ENCODE measurements at places on chromosomes 1 and 21. TPM values are rescaled to one million over a fixed set of nuclear protein-coding genes. Genes with fewer than 3 reads are reported as not detected.
A peak's percentile ranks its signal among the peaks of the same experiment; 100 is the strongest.

- peaks cover 14% of the 10 kb centered on the region for H3K36me3 ChIP-seq
- no peak overlapping the region for H3K4me3 ChIP-seq
- peaks cover 21% of the 10 kb centered on the region for H3K4me1 ChIP-seq
- no peaks in the 10 kb centered on the region for H3K27me3 ChIP-seq
Observed at GRCh38 chr1:207344221-207344620, 22.7 kb downstream of the CD55 start.

GRCh38 chr21:42663860-42664535 lies 10.6 kb downstream of the PDE9A start:
- DNase-seq, result no peak
- peaks cover 8% of the 10 kb centered on the region for H3K27me3 ChIP-seq
- H3K36me3 ChIP-seq, result no peaks in the 10 kb centered on the region
- no peak overlapping the region for H3K4me3 ChIP-seq
- no peaks in the 10 kb centered on the region for H3K4me1 ChIP-seq
- no peak overlapping the region for H3K27ac ChIP-seq

GRCh38 chr1:94282143-94282711 lies 44.8 kb upstream of the ARHGAP29 start:
- H3K27me3 ChIP-seq, result no peaks in the 10 kb centered on the region
- H3K4me1 ChIP-seq, result peaks cover 23% of the 10 kb centered on the region
- no peak overlapping the region for H3K27ac ChIP-seq
- H3K36me3 ChIP-seq, result no peaks in the 10 kb centered on the region
- DNase-seq, result no peak

DNA sequence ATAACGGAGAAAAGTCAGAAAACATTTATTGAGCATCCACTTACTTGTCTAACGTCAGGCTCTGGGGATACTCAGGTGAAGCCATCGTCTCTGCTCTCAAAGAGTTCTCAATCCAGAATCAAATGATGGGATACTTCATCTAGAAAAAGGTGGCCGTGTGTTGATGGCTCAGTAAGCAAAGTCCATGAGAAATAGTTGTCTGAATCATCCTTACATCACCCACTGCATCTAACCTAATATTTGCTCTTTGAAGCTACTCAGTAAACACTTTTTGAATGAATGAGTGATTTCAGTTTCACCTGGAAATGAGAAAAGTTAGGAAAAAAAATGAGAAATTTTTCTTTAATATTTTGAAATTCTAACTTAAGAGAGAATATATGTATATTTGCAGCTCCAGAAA lies 155.3 kb upstream of the PKN2 start:
- H3K27ac ChIP-seq, result no peak overlapping the region
- no peak for DNase-seq
- H3K36me3 ChIP-seq, result no peaks in the 10 kb centered on the region

Gene GRHL3
- not detected for total RNA-seq

Gene DENND2D
- total RNA-seq, result 5.1 TPM

GRCh38 chr1:182255494-182255893 lies 136.1 kb downstream of the GLUL start:
- no peaks in the 10 kb centered on the region for H3K36me3 ChIP-seq
- no peaks in the 10 kb centered on the region for H3K27me3 ChIP-seq
- H3K4me3 ChIP-seq, result no peak overlapping the region
- H3K4me1 ChIP-seq, result no peaks in the 10 kb centered on the region

GRCh38 chr1:93814059-93814794 lies 64.8 kb downstream of the DNTTIP2 start:
- no peaks in the 10 kb centered on the region for H3K36me3 ChIP-seq
- H3K4me1 ChIP-seq, result peaks cover 66% of the 10 kb centered on the region
- H3K4me3 ChIP-seq, result no peak overlapping the region
- H3K27me3 ChIP-seq, result no peaks in the 10 kb centered on the region

GRCh38 chr1:62333441-62333840 lies 14.2 kb upstream of the KANK4 start:
- DNase-seq, result peak; percentile 80
- H3K36me3 ChIP-seq, result no peaks in the 10 kb centered on the region
- no peak overlapping the region for H3K4me3 ChIP-seq

Gene FCRL5
- total RNA-seq, result not detected

- H3K4me1 ChIP-seq, result no peaks in the 10 kb centered on the region
- H3K4me3 ChIP-seq, result no peak overlapping the region
- no peak for DNase-seq
- H3K27ac ChIP-seq, result no peak overlapping the region
- H3K36me3 ChIP-seq, result peaks cover 29% of the 10 kb centered on the region
Observed at GRCh38 chr1:178740491-178740890, 15.4 kb downstream of the RALGPS2 start.

GRCh38 chr1:59225594-59226316 lies 71.1 kb upstream of the FGGY start:
- H3K4me3 ChIP-seq, result no peak overlapping the region
- peaks cover 9% of the 10 kb centered on the region for H3K4me1 ChIP-seq
- no peaks in the 10 kb centered on the region for H3K27me3 ChIP-seq
- H3K27ac ChIP-seq, result no peak overlapping the region
- DNase-seq, result no peak
- no peaks in the 10 kb centered on the region for H3K36me3 ChIP-seq

- peaks cover 17% of the 10 kb centered on the region for H3K4me1 ChIP-seq
- no peaks in the 10 kb centered on the region for H3K27me3 ChIP-seq
- DNase-seq, result no peak
- peaks cover 27% of the 10 kb centered on the region for H3K36me3 ChIP-seq
- no peak overlapping the region for H3K4me3 ChIP-seq
- no peak overlapping the region for H3K27ac ChIP-seq
Observed at GRCh38 chr1:16125088-16125470, 30.8 kb downstream of the EPHA2 start.

Gene MTR
- total RNA-seq, result 20.0 TPM

DNA sequence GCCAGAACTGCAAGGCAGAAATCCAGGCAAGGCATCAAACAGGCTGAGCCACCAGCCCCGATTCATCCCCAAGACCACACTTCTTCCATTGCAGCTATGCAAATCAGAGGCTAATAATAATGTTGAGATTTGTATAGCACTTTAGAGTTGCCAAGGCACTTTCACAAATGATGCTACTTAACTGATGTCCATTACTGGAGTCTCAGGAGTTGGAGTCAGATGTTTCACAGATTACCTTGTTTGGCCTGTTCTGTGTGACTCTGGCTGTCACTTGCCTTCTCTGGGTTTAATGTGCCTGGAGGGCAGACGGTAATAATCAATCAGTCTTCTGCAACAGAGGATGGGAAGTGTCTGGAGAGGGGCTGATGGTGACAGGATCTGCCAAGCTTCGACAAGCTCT lies 40.8 kb upstream of the MPZL1 start:
- no peak overlapping the region for H3K4me3 ChIP-seq
- no peaks in the 10 kb centered on the region for H3K27me3 ChIP-seq
- H3K27ac ChIP-seq, result no peak overlapping the region
- no peaks in the 10 kb centered on the region for H3K4me1 ChIP-seq
- no peaks in the 10 kb centered on the region for H3K36me3 ChIP-seq

DNA sequence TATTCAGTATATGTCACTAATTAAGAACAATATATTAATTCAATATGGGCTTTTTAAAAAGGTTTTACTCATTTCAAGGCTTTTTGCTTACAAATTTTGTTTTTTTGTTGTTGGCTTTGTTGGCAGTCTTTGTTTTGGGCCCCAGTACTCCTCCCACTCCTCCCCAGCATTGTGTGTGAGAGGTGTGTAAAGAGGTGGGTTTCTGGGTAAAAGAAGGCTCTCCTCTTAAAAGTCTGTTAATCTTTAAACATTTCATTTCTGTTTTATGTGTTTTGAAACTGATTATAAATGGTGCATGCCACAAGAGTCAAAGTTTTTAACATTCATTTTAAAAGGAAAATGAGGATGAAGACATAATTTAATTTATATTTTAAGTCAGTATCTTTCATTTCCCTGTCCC lies 79.6 kb downstream of the SASS6 start:
- H3K4me1 ChIP-seq, result 0 out of 2 replicates have a peak, but pooled peaks cover 5% of the 10 kb centered on the region
- no peaks in the 10 kb centered on the region for H3K27me3 ChIP-seq
- no peak for DNase-seq

DNA sequence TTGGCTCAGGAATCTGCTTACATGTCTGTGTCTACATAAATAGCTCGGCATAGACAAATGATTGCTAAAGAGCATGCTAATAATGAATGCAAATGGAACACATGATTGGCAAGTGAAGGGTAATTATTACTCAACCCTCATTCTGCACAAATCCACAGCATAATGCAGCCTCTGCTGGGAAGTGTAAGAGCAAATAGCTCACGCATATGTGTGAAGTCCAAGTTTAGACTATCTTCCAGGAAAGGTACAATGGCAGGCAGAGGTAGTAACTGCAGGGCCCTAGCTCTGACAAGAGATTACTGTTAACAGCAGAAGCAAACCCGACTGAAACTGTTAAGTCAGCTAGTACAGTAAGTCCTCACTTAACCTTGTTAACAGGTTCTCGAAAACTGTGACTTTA lies 7.0 kb upstream of the IL6R start:
- no peak overlapping the region for H3K27ac ChIP-seq
- H3K36me3 ChIP-seq, result no peaks in the 10 kb centered on the region
- H3K27me3 ChIP-seq, result no peaks in the 10 kb centered on the region
- H3K4me3 ChIP-seq, result no peak overlapping the region
- no peak for DNase-seq

Gene RAB3B
- total RNA-seq, result 67.3 TPM

GRCh38 chr21:27885296-27885711 lies 918.4 kb upstream of the ADAMTS5 start:
- H3K4me3 ChIP-seq, result no peak overlapping the region
- H3K36me3 ChIP-seq, result no peaks in the 10 kb centered on the region
- H3K27ac ChIP-seq, result no peak overlapping the region
- peaks cover 3% of the 10 kb centered on the region for H3K4me1 ChIP-seq
- DNase-seq, result no peak

Gene AGT
- not detected for total RNA-seq

- no peaks in the 10 kb centered on the region for H3K36me3 ChIP-seq
- H3K4me1 ChIP-seq, result peaks cover 10% of the 10 kb centered on the region
- H3K27ac ChIP-seq, result no peak overlapping the region
- H3K27me3 ChIP-seq, result no peaks in the 10 kb centered on the region
- H3K4me3 ChIP-seq, result no peak overlapping the region
- DNase-seq, result peak; percentile 62
Observed at GRCh38 chr1:64246294-64246917, 43.0 kb downstream of the UBE2U start.

DNA sequence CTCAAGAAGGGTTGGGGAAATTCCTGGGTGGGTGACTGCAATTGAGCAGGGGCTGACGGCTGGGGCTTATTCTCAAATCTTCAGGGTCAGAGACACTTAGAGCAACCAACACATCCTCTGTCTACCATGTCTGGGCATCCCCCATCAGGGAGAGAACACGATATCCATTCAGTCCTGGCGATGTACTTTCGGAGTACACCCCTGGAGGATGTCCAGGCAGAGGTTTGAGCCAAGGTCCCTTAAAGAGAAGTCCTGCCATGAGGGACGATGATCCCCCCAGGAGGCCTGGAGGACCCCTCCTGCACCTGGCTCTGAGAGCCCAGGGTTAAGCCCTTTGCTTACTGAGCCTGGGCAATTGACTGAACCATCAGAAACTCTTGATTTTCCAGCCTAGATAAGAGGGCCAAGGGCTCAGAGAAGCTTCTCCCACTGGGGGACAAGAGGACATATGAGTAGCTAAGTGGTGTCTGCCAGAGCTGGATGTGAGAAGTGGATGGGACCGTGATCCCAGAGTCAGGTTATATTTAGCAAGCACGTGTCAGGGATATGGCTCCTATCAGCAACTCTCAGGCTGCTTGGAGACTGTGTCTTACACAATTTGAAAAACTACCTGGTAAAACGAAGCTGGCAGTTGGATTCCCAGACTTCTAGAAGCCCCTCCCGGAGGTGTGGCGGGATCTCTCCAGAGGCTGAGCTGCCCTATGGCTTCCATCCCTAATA lies 253.3 kb upstream of the VAMP3 start:
- no peaks in the 10 kb centered on the region for H3K27me3 ChIP-seq
- H3K4me1 ChIP-seq, result no peaks in the 10 kb centered on the region
- no peak for DNase-seq
- no peak overlapping the region for H3K27ac ChIP-seq
- no peaks in the 10 kb centered on the region for H3K36me3 ChIP-seq

Gene DYNLT4
- total RNA-seq, result not detected

All from GM23248 (cell line).